Brain (organoid and tissue), 16 donors: ENCODE measurements at places on chromosomes 6 and 20. TPM values are rescaled to one million over a fixed set of nuclear protein-coding genes. Genes with fewer than 3 reads are reported as not detected.

The GUCA1A gene
- polyA plus RNA-seq = 0.20 TPM

The EFCAB8 gene
- 0.25 TPM for polyA plus RNA-seq

The HLA-DOA gene
- 1.4 TPM for polyA plus RNA-seq

The HLA-DQA2 gene
- polyA plus RNA-seq = 1.3 TPM

The MYL9 gene
- 52.8 TPM for polyA plus RNA-seq

The TNFRSF6B gene
- 7.1 TPM for polyA plus RNA-seq

The LTA gene
- polyA plus RNA-seq = not detected
